Jurkat, Clone E6-1 (cell line): ENCODE measurements at places on chromosomes 5 and 9.

DNA sequence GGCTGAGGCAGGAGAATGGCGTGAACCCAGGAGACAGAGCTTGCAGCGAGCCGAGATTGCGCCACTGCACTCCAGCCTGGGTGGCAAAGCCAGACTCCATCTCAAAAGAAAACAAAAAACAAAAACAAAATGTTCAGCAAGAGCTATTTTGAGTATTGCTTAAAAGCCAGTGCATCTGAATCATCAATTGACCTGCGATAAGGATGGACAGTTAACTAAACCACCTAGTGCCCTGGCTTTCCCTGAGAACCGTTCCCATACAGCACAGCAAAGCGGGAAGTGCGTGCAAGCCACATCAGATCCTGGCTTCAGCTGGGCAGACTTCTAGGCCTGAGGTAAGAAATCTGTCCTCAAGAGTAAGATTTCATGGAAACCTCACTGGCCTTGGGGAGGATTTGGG lies 2.7 kb downstream of the DYNC2I2 start:
- DNase-seq, result no peak

- no peak for DNase-seq
Observed at GRCh38 chr9:109328978-109329637, 8.2 kb upstream of the EPB41L4B start.

- DNase-seq, result no peak
Observed at GRCh38 chr5:81830596-81830995, 79.7 kb upstream of the SSBP2 start.

GRCh38 chr5:58505971-58506640 lies 14.9 kb downstream of the GAPT start:
- DNase-seq, result no peak

- no peak for DNase-seq
Observed at GRCh38 chr5:17796757-17797396, 162.6 kb downstream of the TAF11L14 start.

DNA sequence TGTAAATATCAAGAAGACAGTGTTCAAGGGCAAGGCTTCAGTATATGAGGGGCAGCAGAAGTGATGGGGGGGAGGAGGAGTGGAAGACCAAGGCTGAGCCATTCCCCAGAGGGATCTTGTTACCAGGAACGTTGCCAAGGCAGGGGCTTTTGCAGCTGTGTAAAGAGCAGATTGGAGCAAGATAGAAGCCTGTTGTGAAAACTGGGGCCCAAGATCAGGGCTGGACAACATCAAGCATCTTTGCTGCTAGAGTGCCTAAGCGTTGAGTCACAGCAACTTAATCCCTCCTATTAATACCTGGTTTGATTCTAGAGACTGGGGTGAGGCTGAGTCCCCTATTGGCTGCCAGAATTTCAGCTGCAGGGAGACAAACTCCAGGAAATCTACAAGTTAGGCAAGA lies 18.4 kb upstream of the ERCC6L2 start:
- DNase-seq, result no peak

- no peak for DNase-seq
Observed at GRCh38 chr5:38163636-38164237, 94.6 kb upstream of the EGFLAM start.

GRCh38 chr9:38334234-38334633 lies 58.3 kb upstream of the ALDH1B1 start:
- no peak for DNase-seq

DNA sequence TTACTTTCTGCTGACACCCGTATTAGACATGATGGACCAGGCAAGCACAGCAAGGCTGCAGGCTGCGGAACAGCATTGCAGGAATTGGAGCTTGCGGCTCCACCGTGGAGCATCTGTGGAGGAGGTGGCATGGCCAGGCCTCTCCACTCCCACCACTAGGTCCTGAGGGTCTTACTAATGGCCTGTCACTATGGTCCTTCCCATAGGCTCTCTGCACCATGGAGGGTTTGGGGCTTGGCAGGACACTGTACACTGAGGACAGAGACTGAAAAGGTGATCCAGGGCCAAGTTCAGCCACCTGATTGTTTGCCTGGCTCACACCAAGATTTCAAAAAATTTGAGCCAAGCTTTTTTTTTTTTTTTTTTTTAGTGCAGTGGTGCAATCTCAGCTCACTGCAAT lies 14.3 kb upstream of the ZBTB43 start:
- DNase-seq, result no peak

GRCh38 chr5:171310212-171310818 lies 1.3 kb downstream of the TLX3 start:
- no peak for DNase-seq

GRCh38 chr5:312845-313244 lies 8.7 kb upstream of the AHRR start:
- no peak for DNase-seq

GRCh38 chr9:126519660-126520420 lies 93.9 kb upstream of the LMX1B start:
- DNase-seq, result no peak

DNA sequence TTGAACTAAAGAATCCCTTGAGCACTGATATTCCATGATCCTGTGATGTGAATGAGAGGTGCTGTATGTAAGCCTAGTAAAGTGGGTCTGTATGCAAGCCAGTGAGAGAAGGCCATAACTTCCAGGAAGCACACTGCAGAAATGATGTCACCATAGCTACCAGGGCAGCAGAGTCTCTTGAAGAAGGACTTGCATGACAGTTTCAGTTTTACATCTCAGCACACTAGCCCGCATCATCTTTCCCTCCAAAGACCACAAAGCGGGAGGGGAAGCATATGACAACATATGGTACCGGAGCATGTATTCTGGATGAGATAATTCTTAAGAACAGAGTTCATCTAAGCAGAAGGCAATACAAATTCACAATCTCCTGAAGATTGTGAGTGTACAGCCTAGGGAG lies 37.6 kb upstream of the MAST4 start:
- no peak for DNase-seq

DNA sequence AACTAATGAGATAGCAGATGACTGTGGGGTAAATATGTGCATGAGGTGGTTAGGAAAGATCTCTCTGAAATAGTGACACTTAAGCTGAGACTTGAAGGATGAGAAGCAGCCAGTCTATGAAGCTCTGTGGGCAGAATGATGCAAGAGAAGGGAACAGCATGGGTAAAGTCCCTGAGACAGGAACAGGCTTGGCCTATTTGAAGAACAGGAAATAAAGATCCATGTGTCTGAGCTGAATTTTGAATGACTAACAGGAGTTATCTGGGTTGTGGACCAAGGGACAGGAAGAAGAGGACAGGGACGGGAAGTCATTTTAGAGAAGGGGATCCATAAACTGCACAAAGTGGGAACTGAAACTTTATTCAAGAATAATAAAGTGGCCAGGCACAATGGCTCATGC lies 25.6 kb upstream of the HMGCS1 start:
- DNase-seq, result no peak

GRCh38 chr5:68555907-68556681 lies 340.5 kb downstream of the PIK3R1 start:
- DNase-seq, result no peak

DNA sequence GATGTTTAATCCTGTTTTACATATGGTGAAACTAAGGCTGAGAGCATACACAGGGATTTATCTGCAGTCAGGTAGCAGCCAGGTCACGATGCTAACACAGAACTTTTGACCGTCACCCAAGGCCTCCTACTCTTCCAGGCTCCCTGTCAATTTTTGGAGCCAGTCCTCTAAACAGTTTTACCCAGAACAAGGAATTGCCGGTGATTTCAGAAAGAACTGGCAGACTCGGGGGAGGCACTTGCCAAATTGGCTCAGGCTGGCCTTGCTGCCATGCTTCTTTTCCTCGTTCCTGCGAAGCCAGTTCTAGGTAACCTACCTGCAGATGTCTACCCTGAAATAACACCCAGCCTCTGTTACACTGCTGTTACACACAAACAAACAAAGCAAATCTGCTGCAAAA lies 21.2 kb downstream of the GRIA1 start:
- DNase-seq, result no peak

DNA sequence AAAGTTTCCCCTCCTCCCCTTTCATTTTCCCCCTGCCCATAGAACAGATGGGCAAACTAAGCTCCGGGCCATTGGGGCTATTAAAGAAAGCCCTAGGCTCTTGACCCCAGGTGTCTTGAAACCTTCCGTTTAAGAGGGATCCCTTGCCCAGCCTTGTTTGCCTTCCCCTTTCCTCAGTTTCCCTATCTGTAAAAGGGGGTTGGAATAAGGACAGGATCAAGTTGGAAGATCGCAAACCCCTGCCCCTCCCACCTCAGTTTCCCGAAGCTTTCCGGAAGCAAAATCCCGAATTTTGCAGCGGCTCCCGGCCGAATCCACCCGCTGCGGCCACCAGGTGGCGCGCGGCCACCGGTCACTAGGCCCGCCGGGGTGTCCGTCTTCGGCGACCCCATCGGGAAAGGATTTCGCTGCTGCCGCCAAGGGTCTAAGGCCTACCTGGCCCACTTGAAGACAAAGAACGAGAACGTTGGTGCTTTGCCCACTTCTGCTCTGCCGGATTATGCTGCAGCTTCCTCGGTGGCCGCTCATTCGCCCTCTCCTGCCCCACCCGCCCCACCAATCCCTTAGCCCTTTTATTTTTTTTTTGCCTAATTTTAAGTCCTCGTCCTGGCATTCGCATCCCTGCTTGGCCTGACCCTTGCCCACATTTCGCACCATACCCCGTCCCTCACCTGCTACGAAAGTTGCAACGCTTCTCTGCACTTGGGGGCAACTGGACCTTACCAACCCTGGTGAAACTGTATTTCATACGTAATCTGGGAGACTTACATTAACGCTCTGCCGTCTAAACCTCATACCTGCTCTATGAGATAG lies 962 bp upstream of the NR6A1 start:
- DNase-seq, result no peak
